A549 (cell line): ENCODE measurements at places on chromosomes 4 and X. TPM values are rescaled to one million over a fixed set of nuclear protein-coding genes. Genes with fewer than 3 reads are reported as not detected.

GRCh38 chr4:149831656-149832208 lies 16.1 kb upstream of the IQCM start:
- no peak for DNase-seq

- no peak for DNase-seq
These were observed 610.2 kb downstream of the PCDH18 start for GRCh38 chr4:136922066-136922465.

Gene P2RY10
- not detected in 3 replicates for polyA plus RNA-seq

Gene CXXC4
- 0.03 to 0.04 TPM (median 0.03 TPM) in 3 replicates for polyA plus RNA-seq

Gene HS6ST2
- polyA plus RNA-seq: 0.01 TPM in 2 of 3 replicates, not detected in the other
